ENCODE measurements at places on chromosomes 7 and 10. TPM values are rescaled to one million over a fixed set of nuclear protein-coding genes. Genes with fewer than 3 reads are reported as not detected.

CCDC7 gene
- 1.5 TPM for polyA plus RNA-seq

MYO3A gene
- polyA plus RNA-seq, result 0.03 TPM

BZW2 gene
- 42.8 TPM for polyA plus RNA-seq

HOGA1 gene
- 1.2 TPM for polyA plus RNA-seq

GALNT17 gene
- polyA plus RNA-seq, result 1.7 TPM

ANXA8 gene
- polyA plus RNA-seq, result 0.20 TPM

RASA4B gene
- 9.7 TPM for polyA plus RNA-seq

SPDYE8 gene
- polyA plus RNA-seq, result not detected

All from adipose tissue (tissue), 3 donors.